A549 treated with dexamethasone at 1 μM for 4 hours (cell line): ENCODE measurements at places on chromosomes 13 and 19. TPM values are rescaled to one million over a fixed set of nuclear protein-coding genes. Genes with fewer than 3 reads are reported as not detected.

Gene ZNF850
- 0.41 to 0.79 TPM (median 0.62 TPM) in 5 replicates for total RNA-seq

Gene TLE2
- total RNA-seq = 1.7 to 4.0 TPM (median 3.0 TPM) in 5 replicates

Gene ZNF681
- total RNA-seq = not detected in 5 replicates

Gene GIPC1
- total RNA-seq = 91.4 to 163 TPM (median 158 TPM) in 5 replicates

Gene OR4F17
- total RNA-seq = not detected in 5 replicates

Gene KIR2DL1
- not detected in 5 replicates for total RNA-seq

Gene C1QTNF9
- total RNA-seq = not detected in 5 replicates

Gene TLE6
- total RNA-seq = 4.4 to 7.3 TPM (median 6.1 TPM) in 5 replicates

Gene COX6B2
- total RNA-seq = 0.75 to 1.2 TPM (median 0.91 TPM) in 5 replicates

Gene ENOX1
- 2.0 to 3.1 TPM (median 2.3 TPM) in 5 replicates for total RNA-seq

Gene GAS6
- 6.5 to 9.5 TPM (median 8.3 TPM) in 5 replicates for total RNA-seq

Gene ZNF317
- total RNA-seq = 17.1 to 21.7 TPM (median 21.2 TPM) in 5 replicates

Gene GIPC3
- 0.25 to 0.41 TPM (median 0.27 TPM) in 5 replicates for total RNA-seq

Gene MEIOSIN
- 0.02 to 0.09 TPM (median 0.05 TPM) in 5 replicates for total RNA-seq

Gene THSD1
- total RNA-seq = 5.0 to 6.5 TPM (median 5.3 TPM) in 5 replicates

Gene ZNF285
- 2.0 to 2.9 TPM (median 2.3 TPM) in 5 replicates for total RNA-seq

Gene CGB7
- 0.23 to 0.86 TPM (median 0.45 TPM) in 5 replicates for total RNA-seq

Gene ZIC5
- 2.2 to 2.8 TPM (median 2.4 TPM) in 5 replicates for total RNA-seq

Gene ZNF729
- not detected in 5 replicates for total RNA-seq

Gene TUBB4A
- total RNA-seq = 5.5 to 8.4 TPM (median 8.1 TPM) in 5 replicates

Gene ZNF763
- total RNA-seq = not detected in 5 replicates

Gene CPB2
- 0.06 to 0.11 TPM (median 0.08 TPM) in 3 of 5 replicates, not detected in the others for total RNA-seq

Gene SELENOV
- total RNA-seq = 0.05 TPM in 1 of 5 replicates, not detected in the others

Gene PDX1
- 0.06 to 0.12 TPM (median 0.08 TPM) in 5 replicates for total RNA-seq

Gene SIGLEC8
- not detected in 5 replicates for total RNA-seq

Gene TNFSF13B
- total RNA-seq = 0.05 to 0.12 TPM (median 0.06 TPM) in 3 of 5 replicates, not detected in the others

Gene SHISA2
- total RNA-seq = 0.05 to 0.08 TPM (median 0.06 TPM) in 4 of 5 replicates, not detected in the other

Gene MEGF8
- 19.7 to 32.1 TPM (median 27.4 TPM) in 5 replicates for total RNA-seq

Gene C5AR2
- total RNA-seq = 7.0 to 13.8 TPM (median 11.3 TPM) in 5 replicates

Gene ODAD3
- 0.92 to 1.9 TPM (median 1.4 TPM) in 5 replicates for total RNA-seq

Gene ELL
- total RNA-seq = 3.7 to 6.4 TPM (median 6.3 TPM) in 5 replicates

Gene RUBCNL
- 0.15 to 0.24 TPM (median 0.21 TPM) in 5 replicates for total RNA-seq

Gene SARS2
- 39.3 to 52.1 TPM (median 51.6 TPM) in 5 replicates for total RNA-seq

Gene NANOS3
- total RNA-seq = 1.3 to 3.4 TPM (median 2.5 TPM) in 5 replicates

Gene PSG6
- total RNA-seq = not detected in 5 replicates

Gene RPS15
- total RNA-seq = 1,548 to 1,857 TPM (median 1,670 TPM) in 5 replicates

Gene AMER2
- not detected in 5 replicates for total RNA-seq

Gene BRSK1
- total RNA-seq = 2.1 to 4.9 TPM (median 3.1 TPM) in 5 replicates

Gene METTL21C
- total RNA-seq = not detected in 5 replicates

Gene ZNF667
- not detected in 5 replicates for total RNA-seq
